ENCODE measurements at places on chromosomes 1 and 21. TPM values are rescaled to one million over a fixed set of nuclear protein-coding genes. Genes with fewer than 3 reads are reported as not detected.

Gene TNFRSF4
- not detected for total RNA-seq

Gene GNG4
- 15.7 TPM for total RNA-seq

Gene NUAK2
- total RNA-seq: 28.4 TPM

Gene MPL
- total RNA-seq: 0.22 TPM

Gene GPR161
- 15.0 TPM for total RNA-seq

Gene SELP
- not detected for total RNA-seq

Gene OR6P1
- not detected for total RNA-seq
